Fibroblast of skin of left quadriceps (primary cell): ENCODE measurements at places on chromosomes 2 and 18.

- DNase-seq = no peak
Measured at GRCh38 chr2:45102579-45103117, 93.4 kb upstream of the SIX2 start.

DNA sequence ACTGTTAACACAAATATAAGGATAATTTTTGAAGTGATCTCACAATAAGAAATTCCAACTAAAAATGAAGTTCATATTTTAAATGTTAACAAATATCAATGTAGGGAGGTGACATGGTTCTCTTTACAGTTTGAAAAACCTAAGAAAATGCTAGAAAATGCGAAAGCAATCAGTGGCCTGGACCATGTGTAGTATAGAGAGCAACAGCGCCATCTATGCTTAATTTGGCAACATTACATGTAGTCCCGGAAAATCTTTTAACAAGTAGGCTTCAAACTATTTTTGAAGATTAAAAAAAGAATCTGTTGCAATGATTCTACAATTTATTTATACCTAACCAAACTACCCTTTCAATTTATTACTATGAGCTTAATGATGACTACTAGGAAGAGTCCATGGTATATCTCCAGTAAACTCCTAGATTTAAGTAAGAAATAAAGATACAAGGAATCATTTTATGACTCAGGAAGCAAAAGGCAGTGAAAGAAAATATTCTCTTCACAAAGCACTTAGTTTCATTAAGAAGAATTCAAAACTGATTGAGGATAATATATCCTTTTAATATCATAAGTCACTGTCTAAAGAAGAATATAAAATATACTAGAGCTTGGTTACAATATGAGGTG is 33.3 kb downstream of the NDUFA10 start:
- DNase-seq = peak; percentile 27

DNA sequence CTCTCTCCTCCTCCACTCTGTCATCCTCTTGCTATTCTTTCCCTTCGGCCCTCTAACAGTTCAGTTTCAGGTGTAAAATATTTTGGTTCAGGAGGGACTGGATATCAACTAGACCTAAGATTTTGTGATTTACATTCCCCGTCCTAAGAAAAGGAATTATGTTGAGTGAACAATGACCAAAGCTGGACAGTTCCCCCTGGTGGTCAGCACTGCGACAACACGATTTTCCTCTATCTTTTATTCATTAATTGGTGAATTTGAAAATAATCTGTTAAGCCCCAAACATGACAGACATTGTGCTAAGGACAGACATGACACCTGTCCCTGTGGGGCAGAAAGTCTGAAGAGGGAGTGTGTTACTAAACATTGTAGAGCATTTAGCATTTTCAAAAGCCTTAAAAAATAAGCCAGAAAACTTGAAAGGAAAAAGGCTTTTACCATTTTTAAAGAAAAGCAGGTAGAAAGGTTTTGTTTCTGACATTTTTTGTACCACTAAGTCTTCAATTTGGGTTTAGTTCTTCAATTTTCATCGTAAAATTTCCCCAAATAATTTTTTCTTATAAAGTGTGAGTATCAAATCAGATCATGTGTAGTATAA is 28.4 kb upstream of the GTF2A1L start:
- DNase-seq = no peak

GRCh38 chr2:211132046-211132445 is 575.6 kb downstream of the CPS1 start:
- DNase-seq = no peak

DNA sequence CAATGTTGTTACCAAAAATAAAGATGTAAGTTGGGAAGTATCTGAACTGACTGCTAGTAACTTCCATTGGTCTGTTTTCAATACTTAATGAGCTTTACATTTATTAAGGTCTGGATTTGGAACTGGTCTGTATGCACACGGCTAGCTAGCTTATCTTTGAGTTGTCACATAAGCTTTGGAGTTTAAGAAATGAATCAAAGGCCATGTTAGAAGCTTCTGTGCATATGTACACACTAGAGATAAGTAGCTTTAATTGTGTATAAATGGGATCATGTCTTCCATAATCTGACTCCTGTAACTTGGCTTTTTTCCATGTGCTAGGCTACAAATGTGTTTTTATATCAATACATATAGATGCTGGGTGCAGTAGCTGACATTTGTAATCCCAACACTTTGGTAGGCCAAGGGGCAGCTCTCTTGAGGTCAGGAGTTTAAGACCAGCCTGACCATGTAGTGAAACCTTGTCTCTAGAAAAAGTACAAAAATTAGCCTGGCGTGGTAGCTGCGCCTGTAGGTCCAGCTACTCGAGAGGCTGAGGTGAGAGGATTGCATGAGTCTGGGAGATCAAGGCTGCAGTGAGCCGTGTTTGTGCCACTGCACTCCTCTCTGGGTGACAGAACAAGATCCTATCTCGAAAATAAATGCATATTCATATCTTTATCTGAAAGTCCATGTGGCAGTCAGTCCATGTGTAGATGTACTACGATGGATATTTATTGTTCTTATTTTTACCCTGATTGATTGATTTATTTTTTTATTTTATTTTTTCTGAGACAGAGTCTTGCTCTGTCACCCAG is 27.2 kb downstream of the ATIC start:
- no peak for DNase-seq

- peak; percentile 55 for DNase-seq
Measured at GRCh38 chr2:74440378-74441169, 1.2 kb downstream of the RTKN start.

GRCh38 chr18:9803063-9803697 is 82.6 kb upstream of the TXNDC2 start:
- no peak for DNase-seq

DNA sequence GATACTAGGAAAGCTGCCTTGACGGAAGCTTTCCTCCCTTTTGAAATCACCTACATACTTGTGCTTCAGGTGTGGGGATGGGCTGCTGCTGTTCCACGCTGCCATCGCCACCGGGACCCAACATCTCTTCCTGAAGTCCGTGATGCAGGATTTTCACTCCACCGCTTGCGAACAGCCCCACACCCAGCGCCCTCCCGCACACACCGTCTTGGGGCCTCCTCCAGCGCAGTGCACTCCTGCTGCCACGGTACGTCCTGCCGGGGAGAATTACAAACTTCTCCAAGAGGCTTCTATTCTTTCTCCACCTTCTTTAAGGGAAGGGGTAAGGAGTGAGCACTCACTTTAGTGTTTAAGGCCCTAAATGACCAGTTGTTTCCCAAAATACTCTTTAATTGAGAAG is 58.2 kb downstream of the HRH4 start:
- no peak for DNase-seq

GRCh38 chr2:240196716-240197461 is 56.4 kb upstream of the OTOS start:
- DNase-seq = no peak

GRCh38 chr2:132497591-132497990 is 81.0 kb downstream of the GPR39 start:
- no peak for DNase-seq

GRCh38 chr2:188050726-188051125 is 240.9 kb upstream of the GULP1 start:
- peak; percentile 41 for DNase-seq

GRCh38 chr2:235394278-235394828 is 99.5 kb upstream of the AGAP1 start:
- peak; percentile 29 for DNase-seq

DNA sequence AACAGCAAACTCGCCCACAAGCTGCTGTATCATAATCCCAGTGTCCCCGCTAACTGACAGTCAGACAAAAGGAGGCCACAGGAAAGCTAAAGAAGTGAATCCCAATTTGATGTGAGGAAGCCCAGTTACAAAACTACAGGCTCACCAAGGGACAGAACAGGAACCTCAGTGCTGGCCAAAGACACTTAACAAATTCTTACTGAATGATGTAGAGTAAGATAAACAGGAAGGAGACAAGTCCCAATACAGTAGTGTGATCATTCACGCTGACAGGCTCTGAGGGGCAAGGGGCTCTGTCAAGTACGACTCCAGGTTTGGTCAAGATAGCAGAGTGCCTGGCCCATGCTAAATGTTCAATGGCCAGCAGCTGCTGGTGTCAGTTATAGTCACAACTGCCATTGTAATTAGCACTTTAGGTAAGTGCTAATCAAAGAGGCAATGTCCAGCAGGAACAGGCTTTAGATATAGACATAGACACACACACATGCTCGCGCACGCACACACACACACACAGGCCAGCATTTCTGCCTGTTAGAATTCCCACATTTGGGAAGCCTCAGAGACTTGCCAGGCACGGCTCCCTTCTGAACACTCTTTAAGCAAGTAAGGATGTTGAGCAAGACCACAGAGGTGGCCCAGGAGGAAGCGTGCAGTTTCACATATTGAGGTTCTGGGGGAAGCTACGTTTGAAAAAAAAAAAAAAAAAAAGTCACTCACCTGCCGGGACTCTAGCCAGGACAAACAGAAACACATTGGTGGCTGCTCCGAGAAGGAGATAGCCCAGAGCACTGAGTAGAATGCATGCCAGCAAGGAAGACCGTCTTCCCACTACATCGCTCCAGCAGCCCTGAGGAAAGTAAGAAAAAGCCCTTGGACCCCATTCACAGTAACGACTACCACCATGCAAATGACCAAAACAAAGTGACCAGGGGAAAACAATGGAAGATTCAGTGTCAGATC is 35.4 kb upstream of the TMEM182 start:
- no peak for DNase-seq

GRCh38 chr18:61322265-61322873 is 10.9 kb upstream of the CDH20 start:
- peak; percentile 33 for DNase-seq

DNA sequence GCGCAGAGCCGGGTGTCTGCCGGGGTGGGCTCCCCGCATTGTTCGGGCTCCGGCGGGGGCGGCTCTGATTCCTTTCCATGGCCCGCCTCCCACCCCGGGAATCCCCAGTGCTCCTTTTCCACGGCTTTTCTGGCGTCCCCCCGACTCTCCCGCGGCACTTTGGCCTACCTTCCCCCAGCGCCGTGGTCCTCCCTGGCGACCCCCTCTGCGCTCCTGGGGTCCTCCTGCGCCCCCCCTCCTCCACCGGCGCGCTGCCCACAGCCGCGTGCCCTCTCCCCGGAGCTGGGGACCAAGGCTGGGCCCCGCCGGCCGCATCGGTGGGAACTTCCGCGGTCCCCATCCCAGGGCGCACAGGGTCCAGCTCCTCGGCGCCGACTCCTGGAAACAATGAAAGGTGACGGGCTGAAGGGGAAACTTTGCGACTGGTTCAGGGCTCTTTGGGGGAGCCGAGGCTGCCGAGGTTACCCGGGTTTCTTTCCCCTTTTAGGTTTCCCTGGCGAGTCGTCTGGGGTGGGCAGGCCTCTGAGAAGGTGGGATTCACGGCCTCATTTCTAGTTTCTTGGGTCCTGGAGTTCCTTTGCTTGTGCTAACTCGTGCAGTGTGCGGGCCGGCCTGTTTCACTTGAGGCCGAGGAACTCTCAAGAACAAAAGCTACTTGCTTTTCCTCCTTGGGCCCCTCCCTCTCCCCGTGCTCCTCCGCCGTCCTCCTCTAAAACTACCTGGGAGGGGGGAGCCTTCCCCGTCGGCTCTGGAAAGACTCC is 2.2 kb downstream of the TGIF1 start:
- peak; percentile 21 for DNase-seq

- DNase-seq = no peak
Measured at GRCh38 chr2:212539072-212539880, 674 bp upstream of the ERBB4 start.

- DNase-seq = no peak
Measured at GRCh38 chr2:28950941-28951630, 30.0 kb upstream of the TOGARAM2 start.

GRCh38 chr2:23497063-23497462 is 112.1 kb downstream of the KLHL29 start:
- no peak for DNase-seq

GRCh38 chr18:13834496-13835015 is 10.6 kb downstream of the MC5R start:
- DNase-seq = no peak

DNA sequence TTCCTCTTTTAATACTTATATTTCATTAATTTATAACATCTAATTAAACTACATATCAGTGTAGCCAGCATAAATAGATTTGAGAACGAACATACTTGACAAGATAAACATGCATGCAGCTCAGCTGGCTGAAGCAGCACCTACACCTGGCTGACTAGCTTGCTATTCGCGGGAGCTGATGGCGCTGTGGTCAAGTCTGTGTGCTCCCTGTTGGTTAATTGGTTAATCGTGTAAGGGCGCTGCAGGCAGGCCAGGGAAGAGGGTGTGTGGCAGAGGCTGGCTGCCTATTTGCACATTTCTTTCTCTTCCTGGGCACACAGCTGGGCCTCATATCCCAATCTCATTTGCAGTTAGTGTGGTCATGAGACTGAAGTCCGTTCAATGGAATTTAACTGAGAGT is 14.5 kb upstream of the VWA3B start:
- no peak for DNase-seq

- DNase-seq = no peak
Measured at GRCh38 chr2:78251708-78252107, 729.5 kb upstream of the LRRTM4 start.

DNA sequence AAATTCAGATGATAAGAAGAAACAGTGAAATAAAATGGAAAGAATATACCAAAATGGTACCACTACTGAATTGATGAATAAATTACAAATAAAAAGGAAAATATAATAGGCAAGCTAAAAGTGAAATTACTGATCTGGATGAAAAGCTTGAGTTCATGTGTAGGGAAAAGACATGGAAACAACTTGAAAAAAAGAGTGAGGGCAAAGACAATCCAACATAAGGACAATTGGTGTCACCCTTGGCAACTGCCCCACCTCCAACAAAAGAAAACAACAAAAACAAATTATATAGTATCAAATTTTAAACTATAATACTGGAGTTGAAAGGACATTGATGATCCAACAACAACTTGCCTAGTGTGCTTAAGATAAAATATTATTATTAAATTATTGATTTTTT is 37.6 kb downstream of the PPP1R1C start:
- no peak for DNase-seq

- DNase-seq = no peak
Measured at GRCh38 chr2:39498786-39499185, 61.7 kb upstream of the MAP4K3 start.

DNA sequence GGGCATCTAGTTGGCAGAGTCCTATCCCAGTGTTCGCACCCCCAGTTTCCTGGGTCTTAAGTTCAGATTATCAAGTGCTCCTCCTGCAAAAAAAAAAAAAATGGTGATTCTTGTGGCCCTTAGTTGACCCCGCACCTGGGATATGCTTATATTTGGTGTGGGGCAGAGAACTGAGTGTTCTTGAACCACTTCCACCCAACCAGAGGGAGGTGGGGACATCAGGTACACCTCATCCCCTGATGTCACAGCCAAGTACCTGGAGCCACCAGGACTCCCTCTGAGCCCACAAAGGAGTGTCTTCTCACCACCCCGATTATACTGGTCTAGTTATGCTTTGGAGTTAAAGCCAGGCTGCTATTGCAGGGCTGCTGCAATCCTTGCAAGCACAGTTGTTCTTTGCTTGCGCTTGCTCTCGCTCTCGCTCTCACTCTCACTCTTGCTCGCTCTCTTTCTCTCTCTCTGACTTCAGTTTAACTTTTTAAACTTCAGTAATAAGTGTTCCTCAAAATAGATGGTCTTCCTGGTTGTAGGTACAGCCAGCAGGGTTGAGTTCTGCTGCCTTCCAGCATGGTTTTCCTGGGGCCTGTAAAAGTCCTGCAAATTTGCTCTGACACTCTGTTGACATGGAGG is 265.7 kb downstream of the NEDD4L start:
- no peak for DNase-seq

GRCh38 chr18:7953095-7953958 is 386.2 kb downstream of the PTPRM start:
- DNase-seq = no peak
